ENCODE measurements at places on chromosomes 2 and 18.

GRCh38 chr18:58417752-58418151, 211.1 kb downstream of the ALPK2 start:
- no peak for DNase-seq

DNA sequence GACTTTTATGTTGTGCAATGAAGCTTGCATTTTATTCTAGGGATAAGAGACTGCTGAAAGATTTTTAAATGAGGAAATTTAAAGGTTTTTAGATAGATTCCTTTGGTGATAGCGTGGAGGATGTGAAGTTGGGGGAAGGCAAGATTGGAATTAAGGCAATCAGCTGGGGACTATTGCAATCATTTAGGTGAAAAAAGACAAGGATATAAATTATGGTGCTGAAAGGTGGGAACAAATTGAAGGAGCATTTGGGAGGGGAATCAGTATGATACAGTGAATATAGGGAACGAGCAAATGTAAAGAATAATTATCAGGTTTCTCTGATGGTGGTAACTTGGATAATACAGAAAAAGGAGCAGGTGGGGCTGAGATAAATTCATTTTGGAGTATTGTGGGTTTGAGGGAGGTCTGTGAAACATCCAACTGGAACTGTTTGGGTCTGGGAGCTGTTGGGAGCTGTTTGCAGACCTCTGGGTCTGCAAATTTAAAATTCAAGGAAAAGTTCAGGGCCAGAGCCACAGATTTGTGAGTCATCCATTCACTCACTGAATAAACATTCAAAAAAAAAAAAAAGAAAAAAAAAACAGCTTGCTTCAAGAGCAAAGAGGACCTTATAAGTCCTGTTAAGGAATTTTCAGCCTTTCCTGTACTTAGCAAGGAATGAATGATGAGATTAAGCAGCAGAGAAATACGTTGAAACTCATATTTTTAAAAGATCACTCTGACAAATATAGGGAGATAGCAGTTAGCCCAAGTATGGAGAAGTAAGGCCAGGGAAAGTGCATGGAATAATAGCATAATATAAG, 257.5 kb upstream of the FN1 start:
- DNase-seq: no peak

DNA sequence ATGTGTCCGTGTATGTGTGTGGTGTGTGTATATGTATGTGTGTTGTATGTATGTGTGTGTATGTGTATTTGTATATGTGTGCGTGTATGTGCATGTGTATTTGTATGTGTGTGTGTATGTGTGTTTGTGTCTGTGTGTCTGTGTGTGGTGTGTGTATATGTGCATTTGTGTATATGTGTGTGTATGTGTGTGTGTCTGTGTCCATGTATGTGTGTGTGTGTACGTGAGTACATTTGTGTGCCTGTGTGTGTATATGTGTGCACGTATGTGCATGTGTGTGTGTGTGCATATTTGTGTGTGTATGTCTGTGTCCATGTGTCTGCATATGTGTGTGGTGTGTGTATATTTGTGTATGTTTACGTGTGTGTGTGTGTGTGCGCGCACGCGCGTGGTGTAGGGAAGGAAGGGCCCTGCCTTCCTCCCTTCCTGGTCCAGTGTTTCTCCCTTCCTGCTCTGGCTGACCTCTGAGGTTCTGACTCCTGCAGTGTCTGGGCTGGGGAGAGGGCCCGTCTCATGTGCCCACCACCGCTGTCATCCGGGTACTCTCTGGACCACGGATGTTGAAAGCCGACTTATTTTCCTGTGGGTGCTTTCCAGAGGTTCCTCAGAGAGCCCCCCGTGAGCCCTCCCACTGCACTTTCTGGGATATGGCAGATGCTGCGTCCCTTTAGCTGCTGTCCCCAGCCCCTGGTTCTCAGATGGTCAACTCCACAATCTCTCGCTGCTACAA, 209.5 kb downstream of the DYSF start:
- no peak for DNase-seq

- no peak for DNase-seq
Observed at GRCh38 chr2:153487448-153487847, 8.9 kb upstream of the RPRM start.

DNA sequence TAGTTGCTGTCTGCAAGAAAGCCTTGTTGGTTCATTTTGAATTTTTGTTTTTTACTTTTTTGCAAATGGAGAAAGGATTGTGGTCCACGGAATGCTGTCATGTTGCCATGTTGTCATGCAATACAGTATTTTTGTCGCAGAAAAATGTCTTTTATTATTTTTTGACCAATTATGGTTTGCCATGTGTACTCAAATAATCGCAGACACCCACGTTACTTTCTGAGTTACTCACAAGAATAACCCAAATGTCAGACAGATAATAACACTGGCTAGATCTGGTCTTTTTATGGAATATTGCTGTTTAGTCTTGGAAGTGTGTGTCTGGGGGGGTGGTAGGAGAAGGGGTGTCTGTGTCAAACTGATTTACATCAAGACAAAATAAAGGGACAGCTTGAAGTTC, 188.9 kb downstream of the LTBP1 start:
- DNase-seq: no peak

GRCh38 chr18:48957136-48957535, 6.4 kb upstream of the SMAD7 start:
- DNase-seq: no peak

DNA sequence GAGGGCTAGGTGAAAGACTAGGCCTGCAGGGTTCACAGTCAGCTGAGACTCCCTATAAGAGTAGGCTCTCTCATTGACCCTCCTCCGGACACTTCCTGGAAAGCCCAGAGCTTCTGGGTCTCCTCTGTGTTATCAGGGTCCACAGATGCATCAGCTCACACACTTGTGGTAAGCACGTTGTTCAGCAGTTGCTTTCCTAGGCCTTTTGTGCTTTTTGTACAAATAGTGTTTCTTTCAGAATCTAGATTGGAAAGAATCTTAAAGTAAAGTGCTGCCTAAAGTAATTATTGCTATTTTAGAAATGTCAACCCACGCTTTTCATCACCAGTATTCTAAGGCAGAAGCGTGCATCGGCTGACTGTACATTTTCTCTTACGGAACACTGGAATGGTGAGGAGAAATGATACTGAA, 15.5 kb downstream of the SLC9A2 start:
- no peak for DNase-seq

DNA sequence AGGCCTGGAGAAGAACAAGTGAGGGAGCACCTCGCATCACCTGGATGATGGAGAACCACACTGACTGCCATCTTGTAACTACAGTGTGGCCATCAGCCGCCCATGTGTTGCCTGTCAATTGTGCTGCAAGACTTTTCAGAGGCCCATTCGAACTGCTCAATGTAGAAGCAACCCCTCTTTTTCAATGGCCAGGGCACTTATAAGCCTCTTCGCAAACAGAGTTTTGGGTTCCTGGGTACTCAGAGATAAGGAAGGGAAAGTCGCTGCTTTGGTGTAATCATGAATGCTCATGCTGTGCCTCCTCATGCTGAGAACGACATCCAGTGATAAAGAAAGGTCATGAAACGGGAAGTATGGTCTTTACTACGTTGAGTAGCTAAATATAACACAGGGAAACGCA, 143.9 kb upstream of the SLC39A10 start:
- no peak for DNase-seq

- no peak for DNase-seq
Observed at GRCh38 chr2:215753808-215754207, 259.5 kb downstream of the MREG start.
